ENCODE measurements at places on chromosomes 7 and 10. TPM values are rescaled to one million over a fixed set of nuclear protein-coding genes. Genes with fewer than 3 reads are reported as not detected.

DNA sequence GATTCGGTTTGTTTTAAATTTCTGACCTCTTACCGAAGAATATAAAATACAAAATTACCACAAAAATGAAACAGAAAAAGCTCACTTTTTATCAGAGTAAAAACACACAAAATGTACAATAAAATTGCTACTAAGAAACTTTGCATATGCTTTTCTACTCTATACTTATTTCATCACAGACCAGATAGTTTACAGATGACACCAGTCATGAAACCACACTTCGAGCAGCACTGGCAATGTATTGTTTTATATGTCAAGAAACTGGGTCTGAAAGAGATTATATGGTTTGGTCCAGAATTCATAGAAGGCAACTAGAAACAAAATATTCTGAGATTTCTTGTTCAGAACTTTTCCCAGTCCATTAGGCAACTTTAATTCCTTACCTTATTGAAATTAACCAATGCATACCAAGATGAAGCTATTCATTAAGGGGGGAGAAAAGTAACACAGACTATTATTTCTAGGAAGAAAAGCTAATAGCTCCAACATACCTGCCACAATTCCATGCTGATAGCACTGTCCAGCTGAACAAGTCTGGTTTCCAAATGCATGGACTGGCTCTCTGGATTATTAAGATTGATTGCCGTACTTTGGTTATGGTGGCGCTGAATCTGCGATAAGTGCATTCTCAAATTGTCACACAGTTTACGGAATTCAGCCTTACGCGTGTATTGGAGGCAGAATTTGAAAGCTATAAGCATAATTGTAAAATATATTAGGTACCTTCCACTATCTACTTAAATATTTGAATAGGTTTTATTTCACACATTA, 10.0 kb downstream of the EIF3A start:
- DNase-seq, result no peak

- no peak for DNase-seq
These were observed 56.2 kb upstream of the AGK start for GRCh38 chr7:141495057-141495456.

IFIT3 gene
- 18.7 TPM for polyA plus RNA-seq

DNA sequence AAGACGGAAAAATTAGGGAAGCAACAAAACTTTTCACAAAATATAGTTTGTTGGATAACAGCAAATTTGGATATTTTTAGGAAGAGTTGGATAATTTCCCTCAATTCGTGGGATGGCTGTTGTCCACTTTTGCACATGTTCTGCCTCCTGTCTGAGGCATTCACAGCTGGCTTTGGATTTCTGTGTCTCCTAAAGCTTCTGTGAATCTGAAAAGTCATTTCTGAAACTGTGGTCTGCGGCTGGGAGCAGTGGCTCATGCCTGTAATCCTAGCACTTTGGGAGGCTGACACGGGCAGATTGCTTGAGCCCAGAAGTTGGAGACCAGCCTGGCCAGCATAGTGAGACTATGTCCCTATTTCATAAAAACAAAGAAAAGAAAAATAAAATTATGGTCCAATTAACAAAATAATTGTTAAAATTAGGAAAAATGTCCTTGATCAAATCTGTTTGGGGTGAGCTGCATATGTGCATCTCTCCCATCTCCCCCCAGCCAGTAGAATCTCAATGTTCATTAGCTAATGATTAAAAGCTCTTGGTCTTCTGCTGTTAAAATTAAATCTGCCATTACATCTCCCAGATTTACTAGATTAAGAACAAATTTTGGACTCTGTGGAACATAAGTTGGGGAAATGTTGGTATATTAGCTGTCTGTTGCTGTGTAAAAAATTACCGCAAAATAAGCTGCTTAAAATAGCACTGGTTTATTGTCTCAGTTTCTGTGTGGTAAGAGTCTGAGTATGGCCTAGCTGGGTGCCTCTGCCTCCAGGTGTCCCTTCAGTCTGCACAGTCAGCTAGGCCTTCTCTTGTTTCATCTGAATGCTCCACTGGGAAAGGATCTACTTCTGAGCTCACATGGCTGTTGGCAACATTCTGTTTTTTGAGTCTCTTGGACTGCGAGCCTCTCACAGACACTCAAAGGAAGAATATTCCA, 332.0 kb upstream of the FZD1 start:
- DNase-seq, result no peak

- DNase-seq, result no peak
These were observed 60.1 kb downstream of the ZNRF2 start for GRCh38 chr7:30344513-30344912.

DNA sequence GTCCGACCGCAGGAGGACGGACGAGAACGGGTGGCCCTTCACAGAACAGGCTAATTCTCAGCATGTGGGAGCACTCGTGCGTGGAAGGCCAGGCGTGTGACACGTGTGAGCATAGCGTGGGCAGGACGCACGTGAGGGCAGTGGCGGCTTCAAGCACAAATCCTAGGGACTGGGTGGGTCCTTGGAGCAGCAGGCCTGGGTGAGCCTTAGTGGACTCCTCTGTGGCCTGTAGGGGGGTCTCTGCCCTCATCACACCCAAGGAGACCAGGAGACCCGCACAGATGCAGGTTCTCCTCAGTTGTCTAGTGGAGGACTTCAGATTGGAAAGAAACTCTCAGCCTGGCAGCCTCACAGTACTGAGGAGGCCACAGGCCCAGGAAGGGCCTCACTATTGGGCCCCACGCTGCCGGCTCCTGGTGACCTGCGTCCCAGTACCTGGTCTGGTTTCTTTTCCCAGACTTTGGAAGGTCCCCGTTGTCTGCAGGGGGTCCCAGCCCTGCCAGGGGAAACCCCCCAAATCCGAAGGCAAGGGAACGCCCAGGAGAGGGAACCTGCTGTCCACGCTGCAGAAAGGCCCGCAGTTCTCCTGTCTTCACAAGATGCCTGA, 49.1 kb upstream of the FAM20C start:
- DNase-seq, result no peak

GRCh38 chr7:80139236-80139635, 4.6 kb downstream of the GNAI1 start:
- DNase-seq, result no peak

PCLO gene
- polyA plus RNA-seq, result 0.69 TPM

Measured in BJ (cell line).